ENCODE measurements at places on chromosomes 12 and 14. TPM values are rescaled to one million over a fixed set of nuclear protein-coding genes. Genes with fewer than 3 reads are reported as not detected.

GRCh38 chr12:9264546-9264945 lies 56.4 kb upstream of the PZP start:
- DNase-seq: no peak

- DNase-seq: no peak
Measured at GRCh38 chr12:95116341-95116740, 42.9 kb upstream of the NR2C1 start.

The SERPINA1 gene
- total RNA-seq: 2.4 TPM

DNA sequence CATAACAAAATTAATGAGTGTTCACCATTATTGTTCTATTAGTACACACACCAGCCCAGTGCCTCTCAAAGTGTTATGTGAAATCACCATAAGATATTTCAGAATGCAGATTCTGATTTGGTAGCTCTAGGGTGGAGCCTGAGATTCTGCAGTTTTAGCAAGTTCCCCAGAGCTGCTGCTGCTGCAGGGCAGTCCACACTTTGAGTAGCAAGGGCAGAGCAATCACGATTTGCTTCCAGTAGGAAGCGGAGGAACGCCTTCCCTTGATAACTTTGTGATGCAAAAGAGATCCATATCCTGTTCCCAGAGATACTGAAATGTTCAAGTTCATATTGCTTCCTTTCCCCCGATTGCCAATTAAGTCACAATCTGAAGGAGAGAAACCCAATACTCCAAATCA lies 57.9 kb downstream of the SLC17A8 start:
- no peak for DNase-seq

- DNase-seq: no peak
Measured at GRCh38 chr12:1283316-1283715, 292.3 kb downstream of the ERC1 start.

- no peak for DNase-seq
Measured at GRCh38 chr12:52710730-52711129, 7.4 kb upstream of the KRT77 start.

The MYH7 gene
- 4,592 TPM for total RNA-seq

DNA sequence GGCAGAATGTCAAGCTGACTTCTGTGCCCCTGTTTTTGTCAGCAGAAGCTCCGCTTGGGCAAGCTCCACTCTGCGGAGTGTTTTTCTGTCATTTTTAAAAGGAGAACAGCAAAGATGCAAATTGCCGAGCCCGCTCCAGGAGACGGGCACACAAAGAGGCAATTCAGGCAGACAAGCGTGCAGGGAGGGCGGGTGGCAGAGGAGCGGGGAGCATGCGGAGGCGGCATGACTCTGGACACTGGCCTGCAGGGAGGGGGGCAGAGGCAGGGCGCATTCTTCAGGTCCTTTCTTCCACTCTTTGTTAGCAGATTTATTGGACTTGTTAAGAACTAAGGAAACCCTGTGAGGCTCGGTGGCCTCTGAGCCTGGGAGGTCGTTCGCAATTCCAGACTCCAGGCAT lies 187.3 kb upstream of the RMST start:
- no peak for DNase-seq

DNA sequence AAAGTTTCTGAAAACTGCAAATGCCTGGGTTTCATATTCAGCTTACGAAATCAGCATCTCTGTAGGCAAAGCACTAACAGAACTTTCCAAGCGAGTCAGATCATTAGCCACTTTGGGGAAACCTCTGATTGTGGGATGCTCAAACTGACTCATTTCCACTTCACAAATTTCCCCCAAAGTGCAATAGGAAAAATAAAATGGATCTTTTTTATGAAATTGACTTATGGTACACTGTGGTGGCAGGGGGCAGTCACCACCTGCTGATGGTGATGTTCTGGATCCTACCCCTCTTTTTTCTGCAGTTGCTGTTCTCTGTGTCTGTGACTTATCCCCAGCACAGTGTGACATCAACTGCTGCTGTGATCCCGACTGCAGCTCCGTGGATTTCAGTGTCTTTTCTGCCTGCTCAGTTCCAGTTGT lies 5.6 kb downstream of the TCTN1 start:
- no peak for DNase-seq

GRCh38 chr14:22118899-22119477 lies 445.4 kb upstream of the OR4E1 start:
- no peak for DNase-seq

DNA sequence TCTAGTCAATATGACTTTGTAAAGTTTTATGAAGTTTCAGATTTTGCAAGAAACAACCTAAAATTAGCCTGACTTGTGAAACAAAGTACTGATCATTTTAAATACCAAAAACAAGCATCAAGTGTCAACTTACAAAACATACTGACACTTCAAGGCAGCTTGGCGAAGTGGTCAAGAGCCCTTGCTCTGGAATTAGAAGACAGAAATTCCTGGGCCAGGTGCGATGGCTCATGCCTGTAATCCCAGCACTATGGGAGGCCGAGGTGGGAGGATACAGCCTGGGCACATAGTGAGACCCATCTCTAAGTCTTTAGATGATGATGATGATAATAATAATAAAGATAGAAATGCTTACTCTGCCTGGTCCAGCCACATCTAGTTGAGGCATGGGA lies 45.4 kb upstream of the NR2C1 start:
- DNase-seq: no peak

- no peak for DNase-seq
Measured at GRCh38 chr14:100967178-100967577, 63.7 kb upstream of the RTL1 start.

DNA sequence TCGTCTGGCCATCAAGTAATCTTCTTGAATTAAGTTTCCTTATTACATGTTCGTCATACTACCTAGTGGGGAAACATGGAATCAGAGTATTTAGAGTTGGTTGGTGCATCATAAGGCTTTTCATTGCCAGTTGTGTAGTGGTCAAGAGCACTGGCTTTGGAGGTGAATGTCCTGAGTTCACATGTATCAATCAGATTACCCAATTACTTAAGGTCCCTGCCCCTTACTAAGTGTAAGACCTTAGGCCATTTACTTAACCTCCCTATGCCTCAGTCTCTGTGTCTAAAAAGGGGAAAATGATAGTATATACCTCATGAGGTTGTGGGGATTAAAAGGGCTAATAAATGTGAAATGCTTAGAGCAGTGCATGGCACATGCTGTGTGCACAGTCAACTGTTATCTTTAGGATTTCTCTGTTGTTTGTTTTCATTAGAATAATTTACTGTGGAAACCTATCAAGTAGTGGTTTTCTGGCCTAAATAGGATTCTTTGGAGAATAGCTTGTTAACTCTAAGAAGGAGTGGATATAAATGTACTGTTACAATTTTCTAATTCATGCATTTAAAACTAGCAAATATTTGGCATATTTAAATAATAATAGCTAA lies 27.0 kb downstream of the MSRB3 start:
- no peak for DNase-seq

DNA sequence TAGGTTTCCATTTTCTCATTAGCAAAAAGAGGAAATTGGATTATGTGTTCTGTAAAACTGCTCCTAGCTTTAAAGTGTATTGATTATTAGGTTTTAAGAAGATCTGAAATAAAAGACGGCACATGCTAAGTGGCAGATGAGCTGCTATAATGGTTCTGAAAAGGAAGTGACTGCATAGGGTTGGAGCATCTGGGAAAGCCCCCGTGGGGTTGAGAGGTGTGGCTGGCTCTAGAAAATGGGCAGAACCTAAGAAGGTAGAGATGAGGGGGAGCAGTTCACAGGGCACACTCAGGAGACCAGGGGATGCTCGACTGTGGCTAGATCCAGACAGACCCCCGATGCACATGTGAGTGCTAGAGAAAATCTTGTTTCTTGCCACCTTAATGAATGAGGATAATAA lies 1.9 kb downstream of the IFNG-AS1 start:
- no peak for DNase-seq

DNA sequence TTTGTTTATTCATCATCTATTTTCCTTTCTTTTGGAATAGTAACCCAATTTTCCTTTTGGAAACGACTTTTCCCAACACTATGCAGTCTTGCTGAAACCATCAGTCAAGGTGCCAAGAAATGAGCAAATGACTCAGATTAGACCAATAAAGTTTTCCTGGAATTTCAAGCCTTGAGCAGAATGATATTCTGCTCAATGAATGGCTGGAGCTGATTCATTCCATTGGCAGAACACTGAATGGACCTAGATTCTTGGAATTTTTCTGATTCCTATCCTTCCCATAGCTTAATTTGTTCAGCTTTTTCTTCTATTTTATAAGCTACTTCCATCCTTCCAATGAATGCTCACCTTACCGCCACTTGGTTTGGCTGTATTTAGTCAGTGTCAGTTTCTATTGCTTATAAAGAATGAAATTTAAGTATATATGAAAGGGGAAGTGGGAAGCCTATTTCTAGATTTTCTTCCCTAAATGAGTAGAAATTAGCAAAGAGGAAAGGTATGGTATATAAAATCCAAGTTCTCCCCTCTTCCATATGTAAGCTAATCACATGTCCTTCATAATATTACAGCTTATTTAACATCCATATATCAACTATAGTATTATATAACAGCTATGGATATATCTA lies 89.0 kb downstream of the C14orf39 start:
- no peak for DNase-seq

- DNase-seq: no peak
Measured at GRCh38 chr12:105214148-105214547, 21.8 kb downstream of the APPL2 start.

The KRT6C gene
- total RNA-seq: not detected

The NYNRIN gene
- total RNA-seq: 10.1 TPM

The FBLN5 gene
- total RNA-seq: 125 TPM

DNA sequence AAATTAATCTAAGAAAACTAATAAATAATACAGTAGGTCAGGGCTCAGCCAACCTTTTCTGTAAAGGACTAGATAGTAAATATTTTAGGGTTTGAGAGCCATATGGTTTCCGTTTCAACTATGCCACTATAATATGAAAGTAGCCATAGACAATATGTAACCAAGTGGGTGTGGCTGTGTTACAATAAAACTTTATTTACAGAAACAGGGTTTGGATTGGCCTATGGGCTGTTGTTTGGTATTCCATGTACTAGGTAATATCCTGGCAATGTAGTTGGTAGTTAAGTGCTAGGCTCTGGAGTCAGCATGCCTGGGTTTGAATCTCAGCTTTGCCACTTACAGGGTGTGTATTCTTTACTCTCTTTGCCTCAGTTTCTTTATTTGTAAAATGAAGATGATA lies 156.5 kb upstream of the RPH3A start:
- no peak for DNase-seq

DNA sequence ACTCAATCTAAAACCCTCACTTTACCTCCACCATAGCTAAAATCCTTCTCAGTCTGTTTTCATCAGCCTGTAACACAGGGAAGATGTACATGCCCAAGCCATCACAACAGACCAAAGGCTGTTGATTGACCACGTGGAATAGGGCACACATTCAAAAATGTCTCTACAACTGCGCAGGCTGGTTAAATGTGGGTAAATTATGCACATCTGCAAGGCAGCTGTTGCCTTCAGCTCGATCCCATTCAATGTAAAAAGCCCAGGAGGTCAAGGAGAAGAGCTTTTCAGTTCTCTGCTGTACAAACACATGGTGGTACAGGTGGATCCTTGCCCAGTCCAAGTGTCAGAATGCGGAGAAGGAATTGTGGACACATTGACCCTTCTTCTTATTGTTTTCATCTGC lies 354.0 kb downstream of the FLRT2 start:
- no peak for DNase-seq

The SOAT2 gene
- not detected for total RNA-seq

- DNase-seq: no peak
Measured at GRCh38 chr12:95304673-95305198, 87.1 kb downstream of the VEZT start.

The RNFT2 gene
- 1.1 TPM for total RNA-seq

The SPX gene
- 5.6 TPM for total RNA-seq

DNA sequence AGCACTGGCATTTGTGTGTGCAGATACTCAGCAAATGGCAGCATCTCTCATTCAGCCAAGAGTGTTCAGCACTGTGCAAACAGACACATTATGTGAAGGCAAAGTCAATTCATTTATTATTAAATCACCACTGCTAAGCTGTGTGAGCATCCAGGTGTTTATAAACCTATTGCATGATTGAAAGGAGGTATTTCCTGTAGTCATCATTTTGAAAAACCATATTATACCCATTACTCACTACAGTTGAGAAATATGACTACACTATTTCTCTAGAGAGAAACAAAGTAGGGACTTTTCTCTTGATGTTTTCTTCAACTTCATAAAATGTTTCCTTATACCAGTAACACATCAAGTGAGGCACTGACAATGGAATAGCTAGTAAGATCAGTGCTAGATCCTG lies 13.7 kb downstream of the SPX start:
- DNase-seq: no peak

The NEDD8 gene
- total RNA-seq: 184 TPM

DNA sequence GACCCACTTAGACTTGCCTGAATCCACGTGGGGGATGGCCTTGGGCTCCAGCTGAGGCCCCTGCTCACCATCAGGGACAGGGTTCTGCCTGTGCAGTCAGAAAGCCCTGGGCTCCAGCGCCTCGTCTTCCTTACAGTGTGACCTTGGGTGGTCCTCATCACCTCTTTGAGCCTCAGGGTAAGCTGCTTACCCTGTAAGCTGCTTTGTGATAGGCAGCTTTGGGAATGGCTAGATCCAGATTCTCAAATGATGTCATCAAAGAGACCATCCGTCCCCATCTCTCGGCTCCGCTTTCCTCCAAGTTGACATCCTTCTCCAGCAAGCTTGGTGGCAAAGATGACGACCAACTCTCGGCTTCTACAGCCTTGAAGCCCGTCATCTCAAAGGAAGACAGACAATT lies 127.0 kb downstream of the ADCK1 start:
- no peak for DNase-seq

DNA sequence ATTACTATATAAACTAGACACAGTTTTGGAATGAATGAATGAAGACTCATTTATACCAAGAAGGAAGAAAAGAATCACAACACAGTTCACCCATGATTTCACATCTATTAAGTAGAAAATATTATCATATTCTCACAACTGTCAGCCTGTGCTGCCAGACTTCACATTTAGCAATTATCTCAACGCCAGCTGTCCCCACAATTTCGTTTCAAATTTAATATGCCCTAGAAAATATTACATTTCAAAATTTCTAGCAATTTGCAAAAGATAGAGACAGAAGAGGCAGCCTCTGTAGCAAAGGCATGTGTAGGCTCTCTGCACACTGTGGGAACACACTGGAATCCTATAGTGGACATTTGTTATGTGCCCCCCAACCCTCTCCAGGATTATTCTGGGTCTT lies 83.6 kb downstream of the ANKS1B start:
- DNase-seq: no peak

GRCh38 chr12:104360983-104361707 lies 57.6 kb downstream of the EID3 start:
- DNase-seq: no peak

GRCh38 chr12:111367661-111368221 lies 1.2 kb downstream of the PHETA1 start:
- DNase-seq: no peak

DNA sequence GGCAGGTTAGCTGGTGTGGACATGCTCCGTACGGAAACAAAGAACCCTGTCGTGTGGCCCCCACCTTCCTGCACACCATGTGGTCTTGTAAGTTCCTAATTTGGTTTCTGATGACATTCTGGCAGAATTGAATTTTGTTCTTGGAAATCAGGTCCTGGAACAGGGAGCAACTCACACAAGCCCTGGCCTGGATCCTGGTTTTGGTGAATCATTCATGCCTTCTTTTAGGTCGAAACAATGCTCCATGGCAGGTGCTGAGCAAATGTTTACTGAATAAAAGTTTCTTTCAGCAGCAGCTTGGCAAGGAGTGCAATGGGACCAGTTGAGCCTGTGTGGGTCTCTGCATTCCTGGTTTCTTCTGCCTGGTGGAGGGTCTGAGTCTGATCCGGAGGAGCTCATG lies 978.4 kb downstream of the BCL11B start:
- DNase-seq: no peak

The SYT10 gene
- not detected for total RNA-seq

- no peak for DNase-seq
Measured at GRCh38 chr12:66774929-66775328, 96.1 kb upstream of the GRIP1 start.
